GDM1 (cell line): ENCODE measurements at places on chromosomes 2 and 18.
A peak's percentile ranks its signal among the peaks of the same experiment; 100 is the strongest.

DNA sequence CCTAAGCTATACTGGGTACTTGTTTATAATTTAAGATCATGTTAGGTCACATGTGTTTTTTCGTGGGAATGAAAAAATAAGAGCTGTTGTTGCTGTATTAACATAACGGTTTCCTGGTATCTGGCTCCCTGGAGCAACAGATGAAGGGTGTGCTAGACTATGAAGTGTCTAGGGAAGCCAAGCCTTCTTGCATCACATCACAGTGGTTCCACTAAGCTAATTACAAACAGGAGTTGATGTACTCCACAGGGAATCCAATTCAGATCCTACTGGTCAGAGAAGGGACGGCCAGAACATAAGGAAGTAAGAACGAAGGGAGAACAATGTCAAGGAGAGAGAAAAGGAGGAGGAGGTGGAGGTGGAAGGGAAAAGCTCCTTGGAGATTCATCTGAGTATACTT is 193.0 kb upstream of the CYP26B1 start:
- DNase-seq = no peak

DNA sequence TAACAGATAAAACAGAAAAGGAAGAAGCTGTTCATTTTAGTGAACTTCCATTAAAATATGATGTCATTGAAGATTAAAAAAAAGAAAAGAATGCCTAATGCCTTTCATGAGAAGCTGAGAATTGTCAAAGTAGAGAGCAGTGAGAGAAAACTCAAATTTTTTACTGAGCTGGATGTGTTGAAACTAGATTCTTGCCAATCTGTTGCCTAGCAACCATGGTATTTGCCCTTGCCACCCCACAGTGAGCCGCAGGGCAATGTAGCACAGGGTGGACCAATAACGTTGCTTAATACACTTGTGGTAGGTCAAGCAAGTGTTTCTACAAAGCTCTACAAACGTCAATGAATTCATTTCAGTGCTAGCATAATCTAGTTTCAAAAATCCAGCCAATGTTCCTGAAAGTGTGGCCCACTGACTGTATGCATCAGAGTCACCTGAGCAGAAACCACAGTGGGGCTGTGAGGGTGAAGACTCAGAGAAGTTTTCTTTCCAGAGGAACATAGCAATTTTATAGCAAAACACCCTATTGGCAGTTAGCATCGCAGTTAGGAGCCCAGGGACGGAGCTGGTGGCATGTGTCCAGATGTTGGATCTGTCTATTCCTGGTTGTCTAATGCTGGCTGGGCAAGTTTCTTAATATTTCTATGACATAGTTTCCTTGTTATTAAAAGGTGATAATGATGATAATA is 132.2 kb downstream of the DOCK10 start:
- DNase-seq = no peak

DNA sequence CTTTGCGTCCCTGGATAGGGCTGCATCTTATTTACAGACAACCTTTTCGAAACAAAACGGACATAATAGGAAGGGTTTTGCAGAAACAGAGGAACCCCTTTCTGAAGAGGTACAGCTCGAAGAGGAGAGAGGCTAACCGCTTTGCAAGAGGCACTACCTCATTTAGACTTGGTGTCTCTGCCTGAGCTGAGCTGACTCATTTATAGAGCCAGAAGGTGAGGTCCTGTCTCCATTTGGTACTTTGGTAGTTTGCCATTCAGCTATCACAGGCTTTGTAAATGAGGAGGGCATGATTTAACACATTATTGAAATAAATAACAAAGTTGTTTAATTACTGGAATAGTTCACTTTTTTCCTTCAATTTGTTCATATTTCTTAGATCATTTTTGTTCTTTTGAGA is 2.2 kb upstream of the NXPH2 start:
- DNase-seq = no peak

DNA sequence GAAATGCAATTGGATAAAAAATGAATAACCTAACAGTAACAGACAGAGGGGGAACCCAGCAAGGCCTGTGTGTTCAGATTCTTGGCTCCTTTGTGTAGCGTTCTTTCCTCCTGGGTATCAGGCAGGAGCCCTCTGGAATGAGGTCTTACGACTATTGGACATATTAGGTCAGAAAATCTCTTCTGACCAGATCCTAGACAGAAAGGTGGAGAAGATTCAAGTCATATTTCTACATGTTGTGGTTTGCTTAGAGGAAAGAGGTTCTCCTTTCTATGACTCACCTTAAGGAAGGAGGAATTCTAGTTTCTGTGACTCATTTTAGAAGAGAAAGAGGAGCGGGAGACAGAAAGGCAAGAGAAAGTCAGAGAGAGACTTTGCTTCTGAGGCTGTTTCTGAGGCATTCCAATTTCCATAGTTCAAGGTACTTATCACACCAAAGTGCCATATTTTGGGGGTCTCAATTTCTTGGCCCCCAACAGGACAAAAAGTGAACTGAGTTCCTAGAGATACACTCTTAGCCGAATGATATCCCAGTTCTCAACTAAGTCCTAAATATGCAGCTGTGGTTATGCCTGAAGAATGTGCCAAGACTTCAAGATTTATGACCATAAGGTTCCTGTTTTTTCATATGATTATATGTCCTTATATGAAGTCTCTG is 618.6 kb downstream of the ZEB2 start:
- DNase-seq = peak; percentile 28

DNA sequence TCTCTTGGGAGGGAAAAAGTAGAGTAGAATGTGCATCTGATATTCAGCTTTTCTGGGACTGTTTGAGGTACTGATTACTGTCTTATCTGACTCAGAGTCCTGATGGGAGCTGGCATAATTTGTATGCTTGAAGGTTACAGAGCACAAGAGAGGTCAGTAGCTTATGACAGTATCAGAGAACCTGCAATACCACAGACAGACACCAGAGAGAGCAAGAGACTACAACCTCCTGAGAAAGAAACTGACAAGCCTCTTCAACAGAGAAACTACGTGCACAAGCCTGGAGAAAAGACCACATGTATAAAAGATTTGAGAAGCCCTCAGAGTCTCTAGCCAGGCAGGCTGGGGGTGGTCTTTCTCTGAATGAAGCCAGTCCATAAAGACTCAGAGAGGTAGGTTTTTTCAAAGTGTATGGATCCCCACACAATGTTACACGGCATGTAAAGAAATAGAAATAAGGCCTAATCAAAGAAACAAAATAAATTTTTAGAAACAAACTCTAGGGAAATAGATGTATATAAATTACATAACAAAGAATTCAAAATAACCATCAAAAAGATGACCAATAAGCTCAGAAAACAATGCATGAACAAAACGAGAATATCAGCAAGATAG is 568.3 kb downstream of the LRRTM4 start:
- DNase-seq = no peak

DNA sequence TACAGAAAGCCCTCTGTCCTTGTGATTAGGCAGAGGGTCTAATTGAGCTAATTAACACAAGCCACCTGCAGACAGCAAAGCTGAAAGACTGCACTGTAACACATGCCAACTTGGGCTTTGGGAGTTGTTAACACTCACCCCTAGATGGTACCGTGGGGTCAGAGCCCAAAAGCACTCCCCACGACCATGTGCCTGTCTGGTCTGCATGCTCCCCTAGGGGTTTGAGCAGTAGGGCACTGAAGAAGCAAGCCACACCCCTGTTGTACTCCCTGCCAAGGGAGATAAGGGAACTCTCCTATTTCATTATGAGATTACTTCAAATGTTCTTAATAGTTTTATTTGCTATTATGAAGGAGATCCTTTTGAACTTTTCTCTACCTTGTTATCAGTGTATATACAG is 560.1 kb upstream of the FSHR start:
- no peak for DNase-seq

GRCh38 chr18:23450022-23450421 is 3.1 kb upstream of the RIOK3 start:
- DNase-seq = no peak

- DNase-seq = no peak
Measured at GRCh38 chr2:122390406-122390805, 635.0 kb downstream of the TSN start.

DNA sequence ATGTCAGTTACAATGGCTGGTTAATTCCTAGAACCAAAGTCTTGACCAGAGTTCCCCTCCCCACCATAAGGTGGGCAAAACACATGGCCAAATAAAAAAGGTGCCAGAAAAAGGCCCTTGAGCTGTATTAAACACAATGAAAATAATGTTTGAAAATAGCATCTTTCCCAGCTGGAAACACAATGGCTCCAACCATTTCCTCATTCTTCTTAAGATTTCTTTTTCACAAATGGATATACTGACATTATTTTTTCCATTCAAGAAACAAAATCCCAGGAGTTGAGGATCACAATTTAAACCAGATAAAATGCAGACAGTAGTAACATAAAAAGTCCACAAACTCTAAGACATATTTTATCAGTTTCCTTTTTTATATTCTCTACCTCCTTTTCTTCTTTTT is 143.8 kb downstream of the EXOC6B start:
- DNase-seq = no peak

DNA sequence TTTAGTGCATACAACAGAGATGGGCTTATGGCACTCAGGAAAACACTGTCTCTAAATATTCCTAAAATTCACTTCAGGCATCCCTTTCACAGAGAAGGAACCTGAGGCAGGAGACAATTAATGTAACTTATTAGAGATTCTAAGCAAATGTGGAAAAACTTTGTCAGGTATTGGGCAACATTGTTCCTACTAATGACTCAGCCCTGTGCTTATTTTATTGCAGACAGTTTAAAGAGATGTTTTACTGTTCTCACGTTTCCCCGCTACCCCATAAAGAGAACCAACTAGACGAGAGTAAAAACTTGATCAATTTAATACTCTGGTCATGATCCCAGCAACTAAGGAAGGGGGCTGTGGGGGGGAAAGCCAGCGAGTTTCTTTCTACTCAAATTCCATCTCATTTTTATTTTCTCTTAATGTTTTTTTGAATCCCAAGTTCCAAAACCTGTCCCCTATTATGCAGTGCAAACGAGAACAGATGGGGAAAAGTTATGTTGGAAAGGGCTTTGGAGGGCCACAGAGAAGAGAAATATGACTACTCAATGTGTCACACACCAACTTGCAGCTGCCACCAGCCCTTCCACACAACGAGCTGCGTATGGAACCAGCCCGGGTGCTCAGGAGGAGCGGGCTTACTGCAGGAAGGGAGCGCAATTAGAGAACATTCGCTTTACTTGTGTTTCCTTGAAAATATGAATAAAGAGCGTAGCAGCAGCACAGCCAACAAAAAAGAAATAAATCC is 18.7 kb upstream of the ACVR1 start:
- no peak for DNase-seq

GRCh38 chr2:38945911-38946310 is 56.2 kb downstream of the ARHGEF33 start:
- DNase-seq = no peak

GRCh38 chr2:232420463-232421188 is 14.0 kb downstream of the ALPG start:
- no peak for DNase-seq

GRCh38 chr2:190571686-190572085 is 37.2 kb upstream of the NEMP2 start:
- DNase-seq = no peak

GRCh38 chr18:12031846-12032245 is 50.5 kb downstream of the IMPA2 start:
- DNase-seq = no peak

DNA sequence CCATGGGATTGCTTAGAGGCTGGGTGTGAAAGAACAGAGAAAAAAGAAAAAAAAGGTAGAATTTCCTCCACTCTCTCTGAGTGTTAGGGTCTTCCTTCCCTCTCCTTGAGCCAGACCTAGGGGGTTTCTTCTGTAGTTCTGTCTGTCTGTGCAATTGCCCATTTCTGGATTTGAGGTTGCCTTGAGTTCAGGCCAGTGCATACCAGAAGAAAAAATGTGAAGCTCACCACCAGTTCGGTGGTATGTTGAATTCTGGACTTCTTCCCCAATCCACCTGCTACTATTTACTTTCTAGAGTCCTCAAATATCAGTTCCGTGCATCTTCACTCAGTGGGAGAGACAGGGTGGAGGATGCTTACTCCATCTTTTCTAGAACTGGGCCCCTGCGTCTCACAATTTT is 15.3 kb upstream of the SELENOI start:
- no peak for DNase-seq

DNA sequence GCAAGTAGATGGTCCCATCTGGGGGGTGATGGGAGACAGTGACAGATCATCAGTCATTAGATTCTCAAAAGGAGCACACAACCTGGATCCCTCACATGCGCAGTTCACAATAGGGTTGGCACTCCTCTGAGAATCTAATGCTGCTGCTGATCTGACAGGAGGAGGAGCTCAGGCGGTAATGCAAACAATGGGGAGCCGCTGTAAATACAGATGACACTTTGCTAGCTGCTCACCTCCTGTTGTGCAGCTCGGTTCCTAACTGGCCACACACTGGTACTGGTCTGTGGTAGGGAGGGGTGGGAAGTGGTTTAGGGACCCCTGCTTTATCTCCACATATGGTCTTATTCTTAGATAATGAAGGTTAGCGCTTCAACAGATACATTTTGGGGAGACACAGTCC is 506.6 kb downstream of the PLCL1 start:
- DNase-seq = no peak

DNA sequence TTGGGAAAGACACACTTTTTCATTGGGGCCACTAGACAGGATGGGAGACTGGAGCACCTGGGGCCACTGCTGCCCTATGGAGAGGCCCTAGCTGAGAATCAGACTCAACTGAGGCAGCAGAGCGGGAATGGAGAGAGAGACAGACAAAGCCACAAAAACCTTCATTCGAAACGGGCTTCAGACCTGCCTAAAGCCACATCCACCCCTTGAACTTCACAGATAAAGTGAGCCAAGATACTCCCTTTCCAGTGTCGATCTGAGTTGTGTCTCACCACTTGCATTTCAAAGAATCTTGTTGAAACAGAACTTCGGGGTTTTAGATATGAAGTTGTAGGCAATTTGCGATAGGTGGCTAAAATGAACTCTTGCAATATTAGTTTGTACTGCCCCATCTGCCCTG is 11.3 kb upstream of the LDLRAD4 start:
- DNase-seq = no peak

GRCh38 chr18:48200631-48201336 is 208.4 kb downstream of the ZBTB7C start:
- DNase-seq = no peak

- no peak for DNase-seq
Measured at GRCh38 chr18:13640266-13640860, 86.0 kb downstream of the FAM210A start.

GRCh38 chr18:73638709-73639108 is 508.9 kb downstream of the FBXO15 start:
- no peak for DNase-seq

- no peak for DNase-seq
Measured at GRCh38 chr18:22026889-22027288, 142.5 kb upstream of the GATA6 start.

- peak; percentile 23 for DNase-seq
Measured at GRCh38 chr18:65938592-65939372, 188.0 kb downstream of the CDH7 start.

GRCh38 chr18:69894467-69894866 is 53.2 kb downstream of the CD226 start:
- no peak for DNase-seq
